ENCODE measurements at places on chromosomes 3 and 15. TPM values are rescaled to one million over a fixed set of nuclear protein-coding genes. Genes with fewer than 3 reads are reported as not detected.

DNA sequence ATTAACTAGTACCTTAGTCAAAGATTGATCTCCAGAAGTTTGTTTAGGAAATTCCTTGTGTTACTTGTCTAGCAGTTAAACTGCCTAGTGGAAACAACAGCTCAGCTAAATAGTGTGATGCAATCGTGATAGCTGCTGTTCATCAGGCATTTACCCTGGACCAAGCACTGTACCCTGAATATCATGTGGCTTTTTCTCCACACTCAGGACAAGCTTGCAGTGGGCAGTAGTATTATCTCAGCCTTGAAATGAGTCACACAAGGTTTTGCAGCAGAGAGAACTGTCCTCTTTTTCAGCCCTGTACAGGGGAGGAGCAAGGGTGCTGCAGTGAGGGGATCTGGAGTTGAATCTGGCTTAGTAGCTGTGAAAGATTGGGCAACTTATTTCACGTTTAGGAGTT lies 208.4 kb downstream of the TP63 start:
- no peak for DNase-seq
- no peaks in the 10 kb centered on the region for H3K36me3 ChIP-seq
- H3K4me3 ChIP-seq: no peak overlapping the region

DNA sequence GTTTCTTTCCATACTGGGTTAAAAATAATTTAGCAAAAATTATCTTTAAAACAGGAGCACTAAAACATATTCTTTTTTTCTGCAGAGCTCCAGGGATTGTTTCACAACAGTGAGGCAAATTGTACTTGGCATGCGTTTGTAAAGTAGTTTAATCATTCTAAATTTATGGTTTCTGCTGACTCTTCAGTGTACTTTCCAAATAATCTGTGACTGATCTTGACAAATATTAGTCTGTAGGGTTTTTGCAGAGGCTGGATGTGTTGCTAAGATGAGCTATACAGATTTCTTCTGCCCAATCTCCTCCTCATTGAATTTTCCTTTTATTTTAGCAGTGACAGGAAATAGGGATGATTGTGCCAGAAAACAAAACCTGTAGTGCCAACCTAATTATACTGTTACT lies 328.0 kb upstream of the MANF start:
- H3K27ac ChIP-seq: no peak overlapping the region
- H3K4me1 ChIP-seq: no peaks in the 10 kb centered on the region
- H3K4me3 ChIP-seq: no peak overlapping the region
- H3K36me3 ChIP-seq: peaks cover 1% of the 10 kb centered on the region

- H3K27me3 ChIP-seq: no peaks in the 10 kb centered on the region
- DNase-seq: no peak
- no peaks in the 10 kb centered on the region for H3K36me3 ChIP-seq
- H3K4me1 ChIP-seq: no peaks in the 10 kb centered on the region
- H3K27ac ChIP-seq: no peak overlapping the region
These were observed 179.4 kb upstream of the DPH6 start for GRCh38 chr15:35725353-35725752.

- peaks cover 28% of the 10 kb centered on the region for H3K27me3 ChIP-seq
- H3K4me1 ChIP-seq: no peaks in the 10 kb centered on the region
- peak; percentile 80 for DNase-seq
- H3K4me3 ChIP-seq: peak overlapping the region; percentile 10
- no peaks in the 10 kb centered on the region for H3K36me3 ChIP-seq
These were observed 226.8 kb upstream of the IGF1R start for GRCh38 chr15:98421419-98422129.

- no peaks in the 10 kb centered on the region for H3K36me3 ChIP-seq
- no peak overlapping the region for H3K4me3 ChIP-seq
- H3K4me1 ChIP-seq: peaks cover 2% of the 10 kb centered on the region
- H3K27ac ChIP-seq: no peak overlapping the region
These were observed 28.9 kb upstream of the ACP3 start for GRCh38 chr3:132288357-132288756.

- H3K4me1 ChIP-seq: peaks cover 26% of the 10 kb centered on the region
- peak overlapping the region; percentile 23 for H3K4me3 ChIP-seq
- no peak for DNase-seq
- no peaks in the 10 kb centered on the region for H3K27me3 ChIP-seq
- H3K27ac ChIP-seq: peak overlapping the region; percentile 50
These were observed 34.4 kb upstream of the TNFSF10 start for GRCh38 chr3:172557515-172558220.

DNA sequence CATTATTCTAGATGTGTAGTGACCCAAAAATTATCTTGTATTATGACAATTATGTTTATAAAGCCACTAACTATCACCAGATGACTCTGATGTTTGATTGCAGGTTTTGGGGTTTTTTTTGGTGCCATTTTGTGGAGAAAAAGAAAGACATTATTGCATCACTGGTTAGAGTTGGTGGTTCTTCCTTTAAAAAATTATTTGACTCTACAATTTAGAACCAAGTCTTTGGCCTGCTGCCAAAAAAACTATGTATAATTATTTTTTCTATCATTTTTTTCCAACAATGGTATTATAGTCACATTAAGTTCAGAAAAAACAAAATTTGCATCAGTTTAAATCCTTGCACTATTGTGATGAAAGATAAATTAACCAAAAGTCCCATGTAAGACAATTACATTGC lies 258.6 kb upstream of the GRM7 start:
- no peaks in the 10 kb centered on the region for H3K4me1 ChIP-seq
- H3K36me3 ChIP-seq: no peaks in the 10 kb centered on the region
- no peak overlapping the region for H3K4me3 ChIP-seq
- H3K27ac ChIP-seq: no peak overlapping the region

DNA sequence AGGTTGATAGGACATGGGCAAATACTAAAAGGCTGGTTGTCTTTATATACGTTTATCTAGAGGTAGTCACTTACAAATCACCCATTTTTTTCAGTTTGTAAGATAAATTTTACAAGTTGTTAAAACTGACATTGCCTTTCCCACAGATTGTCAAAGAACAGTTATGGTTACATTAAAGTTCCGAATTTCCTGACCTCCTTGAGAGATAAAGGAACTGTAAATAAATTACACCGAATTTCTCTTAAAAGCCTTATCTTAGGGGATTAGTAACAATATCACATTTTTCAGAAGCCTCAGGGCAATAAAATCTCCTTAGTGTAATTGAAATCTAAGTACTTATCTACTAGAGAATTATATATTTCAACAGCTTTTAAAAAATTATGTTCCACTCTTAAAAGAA lies 49.5 kb downstream of the ZPLD1 start:
- no peak overlapping the region for H3K27ac ChIP-seq
- H3K4me3 ChIP-seq: no peak overlapping the region
- H3K27me3 ChIP-seq: peaks cover 10% of the 10 kb centered on the region

GRCh38 chr3:126118591-126118990 lies 34.7 kb upstream of the SLC41A3 start:
- H3K4me3 ChIP-seq: no peak overlapping the region
- no peak overlapping the region for H3K27ac ChIP-seq
- H3K36me3 ChIP-seq: no peaks in the 10 kb centered on the region
- H3K4me1 ChIP-seq: no peaks in the 10 kb centered on the region
- H3K27me3 ChIP-seq: peaks cover 9% of the 10 kb centered on the region
- no peak for DNase-seq

DNA sequence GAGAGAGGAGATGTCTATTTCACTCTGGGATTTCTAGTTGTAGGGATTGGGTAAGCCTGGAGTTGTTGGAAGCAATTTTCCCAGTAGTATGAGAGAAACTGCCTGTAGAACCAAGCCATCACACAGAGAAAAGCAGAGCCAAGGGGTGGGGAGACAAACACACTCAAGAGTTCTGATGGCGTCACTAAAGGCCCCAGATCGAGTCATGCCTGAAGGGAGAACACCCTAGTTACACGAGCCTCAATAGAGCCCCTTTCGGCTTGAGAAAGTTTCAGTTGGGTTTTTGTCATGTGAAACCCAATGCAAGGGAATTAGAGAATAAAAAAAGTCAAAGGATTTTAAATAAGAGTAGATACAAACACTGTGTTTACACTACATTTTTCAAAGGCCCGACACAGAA lies 66.1 kb upstream of the PFN2 start:
- H3K27ac ChIP-seq: no peak overlapping the region
- no peak overlapping the region for H3K4me3 ChIP-seq
- H3K4me1 ChIP-seq: no peaks in the 10 kb centered on the region
- H3K36me3 ChIP-seq: no peaks in the 10 kb centered on the region
- H3K27me3 ChIP-seq: peaks cover 5% of the 10 kb centered on the region
- DNase-seq: no peak

DNA sequence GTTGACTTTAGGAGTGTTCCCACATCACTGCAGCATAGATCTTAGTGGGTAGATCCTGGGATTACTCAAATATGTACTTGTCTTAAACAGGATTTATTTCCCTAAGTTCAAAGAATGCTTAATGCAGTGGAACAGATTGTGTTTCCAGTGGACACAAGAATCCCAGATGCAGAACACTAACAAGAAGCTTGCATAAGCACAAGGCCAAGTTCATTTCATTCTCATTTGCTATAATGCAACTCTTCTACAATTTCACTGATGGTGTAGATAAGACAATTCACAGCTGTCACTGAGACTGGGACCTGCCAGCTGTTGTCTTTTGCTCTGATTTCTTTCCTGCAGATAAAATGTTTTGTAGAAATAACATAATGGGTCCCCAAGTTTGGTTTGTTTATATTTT lies 225.6 kb downstream of the NFKBIZ start:
- no peak for DNase-seq
- peaks cover 13% of the 10 kb centered on the region for H3K36me3 ChIP-seq
- no peaks in the 10 kb centered on the region for H3K27me3 ChIP-seq

GRCh38 chr3:156694536-156694935 lies 20.1 kb downstream of the TIPARP start:
- no peak overlapping the region for H3K27ac ChIP-seq

DNA sequence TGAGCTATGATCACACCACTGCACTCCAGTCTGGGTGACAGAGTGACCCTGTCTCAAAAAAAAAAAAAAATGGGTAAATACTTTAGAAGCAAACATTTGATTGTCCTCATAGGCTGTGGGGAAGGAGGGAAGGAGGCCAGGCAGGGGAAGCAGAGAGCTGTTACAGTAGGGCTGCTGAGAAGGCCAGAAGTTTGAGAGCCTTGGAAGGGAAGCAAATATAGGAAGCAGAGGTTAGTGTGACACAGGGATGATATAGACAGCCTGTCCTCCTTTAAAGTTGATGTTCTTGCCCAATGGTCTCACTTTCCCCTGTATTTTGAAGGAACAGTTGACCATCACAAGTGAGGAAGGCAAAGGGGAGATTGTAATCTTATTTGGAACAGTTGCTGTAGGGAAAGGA lies 5.3 kb upstream of the ALPK3 start:
- no peaks in the 10 kb centered on the region for H3K4me1 ChIP-seq

GRCh38 chr3:183317886-183318865 lies 65.1 kb downstream of the B3GNT5 start:
- peaks cover 5% of the 10 kb centered on the region for H3K36me3 ChIP-seq
- H3K4me3 ChIP-seq: no peak overlapping the region
- H3K27ac ChIP-seq: peak overlapping the region; percentile 0
- peaks cover 13% of the 10 kb centered on the region for H3K4me1 ChIP-seq
- H3K27me3 ChIP-seq: no peaks in the 10 kb centered on the region

DNA sequence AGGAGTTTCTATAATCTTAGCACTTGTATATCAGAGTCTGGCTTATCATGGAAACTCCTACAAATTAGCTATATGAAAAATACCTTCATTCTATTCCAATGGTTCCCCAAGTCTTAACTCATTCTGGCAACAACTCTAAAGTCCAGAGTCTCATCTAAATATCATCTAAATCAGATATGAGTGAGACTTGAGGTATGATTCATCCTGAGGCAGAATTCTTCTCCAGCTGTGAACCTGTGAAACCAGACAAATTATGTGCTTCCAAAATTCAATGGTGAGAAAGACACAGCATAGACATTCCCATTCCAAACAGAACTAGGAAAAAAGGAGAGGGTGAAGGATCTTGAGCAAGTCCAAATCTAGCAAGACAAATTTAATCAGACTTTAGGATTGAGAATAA lies 138.8 kb downstream of the THRB start:
- H3K36me3 ChIP-seq: no peaks in the 10 kb centered on the region
- no peak overlapping the region for H3K4me3 ChIP-seq
- H3K27me3 ChIP-seq: no peaks in the 10 kb centered on the region

DNA sequence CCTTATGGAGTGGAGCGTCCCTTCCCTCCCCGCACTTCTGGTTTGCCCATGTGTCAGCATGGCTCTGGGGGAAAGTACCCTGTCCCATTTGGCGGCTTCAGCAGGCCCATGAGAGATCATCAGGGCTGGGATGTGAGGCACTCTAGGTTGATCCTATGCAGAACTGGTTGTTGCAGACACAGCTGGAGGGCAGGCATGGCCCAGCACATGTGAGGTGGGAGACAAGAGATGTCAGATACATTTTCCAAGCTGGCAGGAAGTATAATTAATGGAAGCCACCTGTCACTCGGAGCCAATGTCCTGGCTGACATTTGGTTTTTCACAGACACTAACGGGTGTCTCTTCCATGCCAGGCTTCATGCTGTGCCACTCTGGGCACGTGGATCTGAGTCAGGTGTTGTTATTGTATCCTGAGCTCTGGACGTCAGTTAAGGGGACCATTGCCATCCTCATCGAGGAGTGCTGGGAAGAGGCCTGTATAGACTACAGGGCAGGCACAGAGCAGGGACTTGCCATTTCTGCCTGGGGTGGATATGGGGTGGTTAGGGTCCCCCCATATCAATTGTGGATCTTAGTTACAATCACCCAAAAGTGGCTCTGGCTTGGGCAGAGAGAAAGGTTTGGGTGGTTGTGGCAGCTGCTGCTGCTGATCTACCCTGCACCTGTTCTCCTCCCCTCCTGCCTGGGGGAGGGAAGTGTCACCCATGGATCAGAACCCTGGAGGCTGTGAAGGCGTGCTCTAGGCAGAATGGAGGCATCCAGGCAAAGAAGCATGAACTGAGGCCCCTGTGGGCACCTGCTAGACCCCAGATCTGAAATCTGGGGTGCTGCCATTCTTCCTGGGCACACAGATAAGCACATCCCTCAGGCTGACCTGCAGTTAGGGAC lies 140.7 kb downstream of the FBLN2 start:
- H3K4me1 ChIP-seq: no peaks in the 10 kb centered on the region
- DNase-seq: no peak
- no peaks in the 10 kb centered on the region for H3K36me3 ChIP-seq

DNA sequence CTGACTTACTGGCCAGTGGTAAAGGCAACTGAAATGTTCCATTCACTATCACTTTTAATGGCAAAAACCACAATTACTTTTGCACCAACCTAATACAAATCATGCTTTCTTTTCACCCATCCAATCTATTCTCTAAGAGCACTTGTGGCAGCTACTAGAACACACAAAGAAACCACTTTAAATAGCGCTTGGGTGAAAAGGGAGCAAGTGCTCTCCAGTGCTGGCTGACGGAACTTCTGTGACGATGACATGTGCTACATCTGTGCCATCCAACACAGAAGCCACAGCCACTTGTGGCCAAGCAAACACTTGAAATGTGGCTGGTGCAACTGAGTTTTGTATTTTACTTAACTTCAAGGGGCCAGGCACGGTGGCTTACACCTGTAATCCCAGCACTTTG lies 18.9 kb downstream of the SH3BP5 start:
- no peak for DNase-seq
- H3K4me1 ChIP-seq: peaks cover 47% of the 10 kb centered on the region
- peaks cover 2% of the 10 kb centered on the region for H3K36me3 ChIP-seq
- H3K4me3 ChIP-seq: no peak overlapping the region

- DNase-seq: no peak
- H3K27me3 ChIP-seq: peaks cover 8% of the 10 kb centered on the region
- H3K4me3 ChIP-seq: peak overlapping the region; percentile 64
- no peaks in the 10 kb centered on the region for H3K36me3 ChIP-seq
- H3K4me1 ChIP-seq: peaks cover 13% of the 10 kb centered on the region
These were observed 10.9 kb downstream of the AMOTL2 start for GRCh38 chr3:134363381-134363755.

SERPINI2 gene
- not detected for total RNA-seq

SGO1 gene
- 34.5 TPM for total RNA-seq

STRA6 gene
- total RNA-seq: not detected

FAM3D gene
- not detected for total RNA-seq

GRK7 gene
- total RNA-seq: not detected

MYL3 gene
- total RNA-seq: not detected

COX5A gene
- 220 TPM for total RNA-seq

DNASE1L3 gene
- total RNA-seq: not detected

GMNC gene
- not detected for total RNA-seq

All from activated naive CD8-positive, alpha-beta T cell treated with anti-CD3 and anti-CD28 coated beads, Interleukin-2, amount 10 ng/mL, durations not matched to agents 7 days and 5 days (primary cell).